ENCODE measurements at places on chromosomes 4 and X. TPM values are rescaled to one million over a fixed set of nuclear protein-coding genes. Genes with fewer than 3 reads are reported as not detected.

The NAP1L3 gene
- total RNA-seq = 5.3 TPM

DNA sequence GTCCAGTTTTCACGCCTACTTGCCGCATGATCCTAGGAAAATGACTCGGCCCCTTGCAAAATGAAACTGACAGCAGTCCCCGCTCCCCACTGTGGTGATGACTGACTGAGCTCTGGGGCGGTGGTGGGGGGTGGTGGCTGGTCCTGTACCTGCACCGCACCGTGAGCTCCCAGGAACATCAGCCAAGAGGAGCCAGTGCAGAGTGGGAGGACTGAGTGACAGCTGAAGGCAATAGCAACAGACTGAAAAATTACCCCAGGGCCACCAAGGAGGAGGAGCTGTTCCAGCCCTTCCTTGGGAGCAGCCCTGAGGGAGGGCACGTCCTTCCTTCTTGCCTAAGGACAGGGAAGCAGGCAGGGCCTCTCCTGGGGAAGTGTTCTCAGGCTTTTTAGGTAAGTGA, 2.4 kb upstream of the C4orf50 start:
- H3K27me3 ChIP-seq = no peaks in the 10 kb centered on the region
- no peak for DNase-seq
- H3K27ac ChIP-seq = no peak overlapping the region
- H3K4me3 ChIP-seq = no peak overlapping the region

The TRIM61 gene
- 4.7 TPM for total RNA-seq

The RAB33A gene
- total RNA-seq = 1.6 TPM

The ACE2 gene
- not detected for total RNA-seq

The DCAF4L1 gene
- total RNA-seq = 0.18 TPM

- peak; percentile 12 for DNase-seq
- H3K27me3 ChIP-seq = peaks cover 7% of the 10 kb centered on the region
- no peaks in the 10 kb centered on the region for H3K4me1 ChIP-seq
- H3K27ac ChIP-seq = no peak overlapping the region
Measured at GRCh38 chrX:119266364-119266995, 30.4 kb downstream of the PGRMC1 start.

DNA sequence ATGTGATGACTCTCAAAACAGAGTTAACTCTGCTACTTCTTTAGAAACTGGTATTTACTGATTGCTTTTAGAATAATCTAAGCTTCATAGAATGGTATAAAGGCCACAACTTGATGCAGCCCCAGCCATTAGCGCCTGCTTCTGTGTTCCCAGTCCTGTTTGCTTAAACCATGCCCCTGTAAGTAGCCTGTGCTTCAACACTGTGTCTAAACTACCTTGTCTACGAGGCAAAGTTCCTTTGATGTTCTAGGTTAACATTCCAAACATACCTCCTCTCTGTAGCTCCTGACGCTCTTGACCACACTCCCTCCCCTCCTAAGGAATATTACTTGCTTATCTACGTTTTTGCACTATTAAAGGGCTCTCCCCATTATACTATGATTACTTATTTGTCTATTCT, 352.5 kb upstream of the ADGRL3 start:
- H3K4me3 ChIP-seq = no peak overlapping the region
- H3K27ac ChIP-seq = no peak overlapping the region
- H3K4me1 ChIP-seq = no peaks in the 10 kb centered on the region

- no peaks in the 10 kb centered on the region for H3K27me3 ChIP-seq
- no peaks in the 10 kb centered on the region for H3K36me3 ChIP-seq
- no peak overlapping the region for H3K27ac ChIP-seq
- 0 out of 2 replicates have a peak, but pooled peaks cover 2% of the 10 kb centered on the region for H3K4me1 ChIP-seq
- DNase-seq = no peak
Measured at GRCh38 chr4:28351826-28352225, 1491.2 kb downstream of the STIM2 start.
